ENCODE measurements at places on chromosomes 5 and 9. TPM values are rescaled to one million over a fixed set of nuclear protein-coding genes. Genes with fewer than 3 reads are reported as not detected.

C9orf72 gene
- 16.9 TPM for total RNA-seq

WWC1 gene
- 87.0 TPM for total RNA-seq

GRCh38 chr9:136787690-136788400 is 3.3 kb upstream of the TMEM141 start:
- peaks cover 4% of the 10 kb centered on the region for H3K36me3 ChIP-seq
- peaks cover 18% of the 10 kb centered on the region for H3K4me1 ChIP-seq
- H3K27ac ChIP-seq = no peak overlapping the region
- H3K27me3 ChIP-seq = no peaks in the 10 kb centered on the region
- peak; percentile 54 for DNase-seq

DNA sequence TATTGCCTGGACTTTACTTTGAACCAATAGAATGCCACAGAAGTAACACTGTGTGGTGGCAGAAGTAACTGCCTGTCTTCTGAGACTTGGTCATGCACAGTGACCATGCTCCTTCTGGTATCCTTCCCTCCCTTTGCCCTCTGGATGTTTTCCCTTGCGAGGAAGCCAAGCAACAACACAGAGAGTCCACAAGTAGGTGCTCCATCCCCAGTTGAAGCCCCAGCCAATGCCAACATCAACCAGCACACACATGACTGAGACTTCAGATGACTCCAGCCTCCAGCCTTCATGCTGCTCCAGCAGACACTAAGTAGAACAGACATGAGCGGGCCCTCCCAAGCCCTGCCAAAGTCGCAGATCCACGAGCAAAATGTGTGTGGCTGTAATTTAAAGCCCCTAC is 129.6 kb downstream of the EPB41L4A start:
- no peak for DNase-seq
- H3K4me1 ChIP-seq = no peaks in the 10 kb centered on the region
- H3K27me3 ChIP-seq = no peaks in the 10 kb centered on the region
- H3K27ac ChIP-seq = no peak overlapping the region

DNA sequence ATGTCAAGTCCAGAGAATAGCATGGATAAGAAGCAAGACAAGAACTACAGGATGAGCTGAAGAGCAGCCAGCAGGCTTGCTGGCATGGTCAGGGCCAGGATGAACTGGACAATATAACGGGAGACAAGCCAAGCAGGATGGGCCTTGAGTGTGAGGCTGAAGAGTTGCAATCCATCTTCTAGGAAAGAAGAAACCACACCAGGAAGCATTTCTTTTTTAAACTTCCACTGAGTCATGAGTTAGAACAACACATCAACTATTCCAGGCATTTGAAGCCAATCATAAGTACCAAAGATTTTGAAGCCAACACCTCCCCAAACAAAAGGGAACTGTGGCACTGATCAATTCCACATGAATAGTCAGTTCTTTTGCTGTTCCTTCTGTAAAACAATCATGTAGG is 27.3 kb downstream of the SLC31A2 start:
- no peak overlapping the region for H3K27ac ChIP-seq
- H3K36me3 ChIP-seq = peaks cover 94% of the 10 kb centered on the region
- no peak overlapping the region for H3K4me3 ChIP-seq
- H3K4me1 ChIP-seq = no peaks in the 10 kb centered on the region

GRCh38 chr5:151286246-151286645 is 17.3 kb downstream of the SLC36A3 start:
- H3K27me3 ChIP-seq = no peaks in the 10 kb centered on the region
- H3K4me1 ChIP-seq = no peaks in the 10 kb centered on the region
- DNase-seq = no peak
- no peak overlapping the region for H3K27ac ChIP-seq
- no peaks in the 10 kb centered on the region for H3K36me3 ChIP-seq
- no peak overlapping the region for H3K4me3 ChIP-seq

GRCh38 chr5:157607371-157608161 is 32.0 kb upstream of the ADAM19 start:
- no peaks in the 10 kb centered on the region for H3K36me3 ChIP-seq
- H3K4me1 ChIP-seq = peaks cover 4% of the 10 kb centered on the region
- H3K27me3 ChIP-seq = no peaks in the 10 kb centered on the region
